Glutamatergic neuron (in vitro differentiated cells): ENCODE measurements at places on chromosomes 16 and 17.

- no peak for DNase-seq
These were observed 87.2 kb upstream of the PLEKHM1 start for GRCh38 chr17:45577571-45578279.

DNA sequence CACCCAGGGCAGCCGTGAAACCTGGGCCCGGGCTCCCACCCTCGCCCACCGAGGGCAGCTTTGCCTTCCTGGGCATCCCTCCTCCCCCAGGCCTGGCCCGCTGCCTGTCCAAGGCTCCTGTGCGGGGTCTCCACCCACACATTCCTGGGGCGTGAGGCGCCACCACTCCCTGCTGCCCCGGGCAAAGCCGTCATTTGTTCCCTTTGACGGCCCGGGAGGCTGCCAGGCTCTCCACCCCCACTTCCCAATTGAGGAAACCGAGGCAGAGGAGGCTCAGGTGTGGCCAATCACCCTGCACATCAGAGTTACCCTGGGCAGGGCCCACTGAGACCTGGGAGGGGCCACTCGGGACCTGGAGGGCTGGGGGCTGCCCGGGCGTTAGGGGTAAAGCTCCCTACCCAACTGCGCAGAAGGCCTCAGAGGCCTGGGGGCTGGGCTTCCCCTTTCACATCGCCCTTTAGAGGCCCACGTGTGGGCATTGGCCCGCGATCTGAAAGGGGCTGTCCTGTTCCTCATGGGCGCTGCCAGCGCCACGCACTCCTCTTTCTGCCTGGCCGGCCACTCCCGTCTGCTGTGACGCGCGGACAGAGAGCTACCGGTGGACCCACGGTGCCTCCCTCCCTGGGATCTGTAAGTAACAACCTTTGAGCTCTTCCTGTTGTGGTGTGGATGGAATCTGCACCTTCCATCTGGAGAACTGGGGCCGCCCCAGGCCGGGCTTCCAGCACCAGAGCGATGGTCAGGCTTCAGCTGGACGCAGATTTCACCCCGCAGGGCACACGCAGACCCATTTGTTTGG is at the start of gene MSLN:
MSLN (plus strand) TSS at position 190 of the 799 bp plus-strand sequence. CDS start 1,947 bp downstream, outside the sequence.
- no peak for DNase-seq

- no peak for DNase-seq
These were observed 21.0 kb downstream of the SLC7A6OS start for GRCh38 chr16:68289621-68290329.

- DNase-seq, result peak; percentile 55
These were observed 52.6 kb downstream of the PIMREG start for GRCh38 chr17:6496640-6497441.

DNA sequence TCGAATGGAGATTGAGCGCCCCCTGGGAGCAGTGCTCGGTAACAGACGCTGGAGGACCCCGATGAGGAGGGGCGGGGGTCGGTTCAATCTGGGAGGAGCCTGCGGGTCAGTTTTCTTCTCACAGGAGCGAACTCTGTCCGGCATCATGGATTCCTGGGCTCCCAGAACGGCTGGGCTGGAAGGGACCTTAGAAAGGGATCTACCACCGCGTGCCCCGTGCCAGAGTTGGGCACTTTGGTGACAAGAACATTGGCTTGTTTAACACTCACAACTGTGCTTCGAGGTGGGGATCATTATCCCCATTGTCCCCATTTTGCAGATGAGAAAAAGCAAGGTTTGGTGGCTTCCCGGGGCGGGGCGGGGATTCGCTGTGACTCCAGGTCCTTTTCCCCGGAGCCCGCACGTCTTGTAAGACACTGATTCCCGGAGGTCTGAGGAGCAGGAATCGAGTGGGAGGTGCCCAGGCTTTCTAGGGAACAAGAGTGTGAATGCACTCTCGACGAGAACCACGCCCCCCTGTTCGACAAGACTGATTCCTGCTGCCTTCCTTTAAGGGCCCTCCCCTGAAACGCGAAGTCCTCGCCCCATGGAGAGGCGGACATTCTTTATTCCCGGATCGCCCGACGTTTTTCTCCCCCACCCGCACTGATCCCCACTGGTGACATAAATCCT is 1.5 kb upstream of the FBXL19 start:
- peak; percentile 98 for DNase-seq

- DNase-seq, result no peak
These were observed 57.5 kb upstream of the CLEC19A start for GRCh38 chr16:19228052-19228451.

- DNase-seq, result no peak
These were observed at the start of gene GP1BA for GRCh38 chr17:4931963-4932362. Gene GP1BA, plus strand, starts transcription at chr17:4932277. Its CDS starts 328 bp downstream, at chr17:4932605.
